ENCODE measurements at places on chromosomes 3 and 15. TPM values are rescaled to one million over a fixed set of nuclear protein-coding genes. Genes with fewer than 3 reads are reported as not detected.

Gene AGBL1
- polyA plus RNA-seq = not detected

Gene C3orf70
- 0.49 TPM for polyA plus RNA-seq

Gene LOXL1
- polyA plus RNA-seq = 9.6 TPM

Gene CD86
- 0.85 TPM for polyA plus RNA-seq

Gene CCK
- polyA plus RNA-seq = 0.19 TPM

Gene IQCF5
- polyA plus RNA-seq = not detected

Gene CHST2
- polyA plus RNA-seq = 0.48 TPM

All from esophagus (tissue), 2 donors.